Activated CD8-positive, alpha-beta memory T cell treated with anti-CD3 and anti-CD28 coated beads for 1 hour (primary cell): ENCODE measurements at places on chromosomes 2 and 18.

GRCh38 chr18:79625924-79626561 is 53.6 kb upstream of the CTDP1 start:
- DNase-seq, result no peak

- DNase-seq, result no peak
Observed at GRCh38 chr2:39094717-39095363, 26.0 kb downstream of the SOS1 start.

DNA sequence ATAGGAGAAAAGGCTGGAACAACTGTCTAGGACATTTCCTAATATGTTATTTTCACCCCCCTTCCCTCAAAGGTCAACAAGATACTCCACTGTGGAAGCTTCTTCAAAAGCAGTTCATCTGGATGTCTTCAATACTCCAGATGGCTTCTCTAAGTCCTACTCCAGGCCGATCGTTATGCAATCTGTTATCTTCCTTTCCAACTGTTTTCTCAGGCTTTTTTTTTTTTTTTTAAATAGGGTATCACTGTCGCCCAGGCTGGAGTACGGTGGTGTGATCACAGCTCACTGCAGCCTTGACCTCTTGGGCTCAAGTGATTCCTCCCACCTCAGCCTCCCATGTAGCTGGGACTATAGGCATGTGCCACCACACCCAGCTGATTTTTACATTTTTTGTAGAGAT is 26.3 kb downstream of the ATP8B1 start:
- no peak for DNase-seq

DNA sequence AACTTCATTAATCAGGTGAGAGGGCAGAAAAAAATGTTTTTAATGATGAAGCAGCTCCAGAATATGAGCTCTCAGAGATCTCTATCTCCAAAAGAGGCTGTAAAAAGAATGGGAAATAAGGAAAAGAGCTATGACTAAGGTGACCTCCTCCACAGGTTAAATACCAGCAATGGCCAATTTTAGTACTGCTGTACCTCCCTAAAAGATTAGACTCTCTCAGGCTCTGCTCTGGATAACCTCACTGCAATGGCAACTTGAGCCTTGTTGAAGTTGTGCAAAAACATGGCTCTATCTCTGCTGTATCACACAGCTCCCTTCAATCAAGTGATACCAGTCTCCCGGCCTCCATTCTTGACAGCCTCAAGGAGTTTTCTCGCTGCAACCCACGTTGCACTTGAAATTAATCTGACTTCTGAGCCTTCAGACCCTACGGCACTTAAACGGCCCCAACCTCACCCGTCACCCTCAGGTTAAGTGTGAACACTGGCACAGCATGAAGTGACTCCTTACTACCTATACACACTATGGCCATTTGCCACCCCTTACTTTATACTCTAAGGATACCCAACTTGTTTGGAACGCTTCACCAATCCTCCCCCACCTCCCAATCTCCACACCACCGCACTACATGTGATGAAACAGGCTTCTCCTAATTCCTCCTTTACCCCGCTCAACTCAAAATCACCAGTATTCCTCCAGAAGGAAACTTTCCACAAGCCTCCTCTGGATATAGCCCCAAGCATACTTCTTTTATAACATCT is 36.3 kb downstream of the SMAD2 start:
- no peak for DNase-seq

GRCh38 chr18:54239601-54240000 is 15.1 kb upstream of the MBD2 start:
- no peak for DNase-seq
